NCI-H460 (cell line): ENCODE measurements at places on chromosomes 1 and 21.

GRCh38 chr1:173590557-173590956 lies 12.3 kb downstream of the SLC9C2 start:
- DNase-seq = peak; percentile 56

GRCh38 chr1:22708777-22709176 lies 1.9 kb upstream of the EPHB2 start:
- no peak for DNase-seq

GRCh38 chr1:218785928-218786327 lies 387.8 kb upstream of the LYPLAL1 start:
- no peak for DNase-seq

- no peak for DNase-seq
Observed at GRCh38 chr1:201253906-201254624, 29.2 kb upstream of the PKP1 start.

- DNase-seq = no peak
Observed at GRCh38 chr1:43255438-43256210, 14.2 kb upstream of the TMEM125 start.

GRCh38 chr1:22543679-22544078 lies 19.6 kb upstream of the EPHA8 start:
- no peak for DNase-seq

DNA sequence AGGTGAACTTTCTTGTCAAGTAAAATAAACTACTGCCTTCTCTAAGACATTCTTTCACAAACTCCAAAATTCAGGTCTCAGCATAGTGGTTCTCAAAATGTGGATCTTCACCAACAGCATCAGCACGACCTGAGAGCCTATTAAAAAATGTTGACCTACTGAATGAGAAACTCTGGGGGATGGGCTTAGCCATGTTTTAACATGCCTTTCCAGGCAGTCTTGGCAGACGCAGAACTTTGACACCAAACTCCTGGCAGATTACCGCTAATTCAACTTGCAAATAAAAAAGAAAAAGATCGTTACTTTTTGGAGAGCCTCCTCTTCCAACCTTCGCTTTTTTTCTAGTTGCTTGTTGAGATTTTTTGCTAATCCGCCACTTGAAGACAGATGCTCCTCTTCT lies 35.1 kb downstream of the ARHGAP29 start:
- no peak for DNase-seq

DNA sequence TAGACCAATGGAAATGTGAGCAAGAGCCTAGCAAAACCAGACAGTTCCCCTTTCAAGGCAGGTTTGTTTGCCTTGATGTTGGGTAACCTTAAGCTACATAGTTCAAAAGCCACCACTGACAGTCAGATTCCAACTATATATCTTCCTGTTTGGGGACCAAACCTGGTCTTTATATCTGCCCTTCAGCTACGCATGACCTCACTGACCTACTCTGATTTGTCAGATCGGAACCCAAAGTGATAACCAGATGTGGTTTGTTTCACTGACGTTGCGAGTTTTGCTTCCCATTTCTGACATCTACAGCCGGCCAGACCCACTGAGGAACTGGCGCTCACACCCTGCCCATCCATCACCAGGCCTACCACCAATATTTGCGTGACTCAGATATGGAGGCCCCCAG lies 361.1 kb upstream of the CHRM3 start:
- no peak for DNase-seq

GRCh38 chr1:103616362-103616761 lies 865 bp upstream of the AMY2A start:
- no peak for DNase-seq

GRCh38 chr1:113389359-113389952 lies 859 bp upstream of the MAGI3 start:
- DNase-seq = no peak

DNA sequence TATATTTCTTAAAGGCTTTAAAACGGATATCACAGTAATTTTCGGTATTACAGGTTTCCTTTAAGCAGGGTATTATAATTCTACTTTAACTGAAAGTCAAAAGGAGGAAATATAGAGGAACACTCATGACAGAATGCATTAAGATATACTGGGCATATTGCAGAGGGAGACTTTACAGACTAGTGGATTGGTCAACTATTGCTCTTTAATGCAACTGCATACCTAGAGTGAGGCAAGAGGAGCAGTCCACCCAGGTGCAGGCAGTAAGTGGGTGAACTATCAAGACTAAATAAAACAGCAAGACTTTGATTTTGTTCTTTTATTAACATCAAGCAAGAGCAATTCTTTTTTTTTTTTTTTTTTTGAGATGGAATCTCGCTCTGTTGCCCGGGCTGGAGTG lies 10.5 kb downstream of the SCAF4 start:
- DNase-seq = no peak

- no peak for DNase-seq
Observed at GRCh38 chr1:36471830-36472641, 7.9 kb upstream of the MRPS15 start.

GRCh38 chr1:67439277-67440029 lies 9.3 kb upstream of the SERBP1 start:
- no peak for DNase-seq

- DNase-seq = peak; percentile 81
Observed at GRCh38 chr1:7975212-7975865, 13.8 kb downstream of the PARK7 start.

DNA sequence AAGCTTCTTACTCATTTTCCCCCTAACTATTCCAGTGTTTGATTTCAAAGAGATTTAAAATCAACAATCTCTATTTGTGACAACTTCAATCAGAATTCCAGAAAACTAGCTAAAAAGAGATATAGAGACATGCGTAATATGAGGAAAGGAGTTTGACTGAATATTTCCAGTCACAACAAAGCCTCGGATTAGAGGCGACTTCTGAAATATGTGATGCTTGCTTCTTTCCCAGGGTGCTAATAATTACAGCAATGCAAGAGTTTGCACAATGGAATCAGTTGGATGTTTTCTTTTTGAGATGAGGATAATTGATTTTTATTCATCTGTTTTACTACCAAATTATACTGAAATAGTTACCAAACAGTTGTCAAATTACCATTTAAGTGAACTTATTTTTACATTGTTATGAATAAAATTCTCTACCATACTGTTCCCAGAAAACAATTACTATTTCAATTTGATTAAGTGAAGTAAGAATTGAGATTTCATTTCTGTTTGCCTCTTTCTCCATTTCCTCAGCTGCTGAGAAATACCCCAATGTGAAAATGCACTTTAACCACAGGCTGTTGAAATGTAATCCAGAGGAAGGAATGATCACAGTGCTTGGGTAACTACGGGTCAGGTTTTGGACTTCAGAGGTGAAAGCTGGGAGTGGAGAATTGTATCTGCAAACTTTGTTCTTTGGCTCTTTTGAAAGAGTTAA lies 28.1 kb downstream of the KMO start:
- no peak for DNase-seq

GRCh38 chr1:228358039-228358763 lies 48.4 kb downstream of the TRIM11 start:
- DNase-seq = no peak

DNA sequence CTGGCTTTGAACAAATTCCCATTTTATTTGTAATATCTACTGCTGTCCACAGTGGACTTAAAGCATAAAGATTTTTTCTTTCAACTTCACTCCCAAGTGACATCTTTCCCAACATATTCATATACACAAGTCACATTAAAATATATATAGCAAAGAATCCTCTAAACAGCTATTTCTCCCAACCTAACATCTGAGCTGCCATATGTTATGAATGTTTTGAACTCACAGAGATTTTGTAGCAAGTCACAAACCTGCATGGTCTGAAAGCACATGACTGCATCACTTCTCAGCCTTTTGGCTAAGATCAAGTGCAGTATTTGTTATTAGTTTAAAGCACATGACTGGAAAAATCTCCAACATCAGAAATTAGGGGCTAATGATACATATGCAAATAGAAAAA lies 7.7 kb upstream of the HFM1 start:
- no peak for DNase-seq

DNA sequence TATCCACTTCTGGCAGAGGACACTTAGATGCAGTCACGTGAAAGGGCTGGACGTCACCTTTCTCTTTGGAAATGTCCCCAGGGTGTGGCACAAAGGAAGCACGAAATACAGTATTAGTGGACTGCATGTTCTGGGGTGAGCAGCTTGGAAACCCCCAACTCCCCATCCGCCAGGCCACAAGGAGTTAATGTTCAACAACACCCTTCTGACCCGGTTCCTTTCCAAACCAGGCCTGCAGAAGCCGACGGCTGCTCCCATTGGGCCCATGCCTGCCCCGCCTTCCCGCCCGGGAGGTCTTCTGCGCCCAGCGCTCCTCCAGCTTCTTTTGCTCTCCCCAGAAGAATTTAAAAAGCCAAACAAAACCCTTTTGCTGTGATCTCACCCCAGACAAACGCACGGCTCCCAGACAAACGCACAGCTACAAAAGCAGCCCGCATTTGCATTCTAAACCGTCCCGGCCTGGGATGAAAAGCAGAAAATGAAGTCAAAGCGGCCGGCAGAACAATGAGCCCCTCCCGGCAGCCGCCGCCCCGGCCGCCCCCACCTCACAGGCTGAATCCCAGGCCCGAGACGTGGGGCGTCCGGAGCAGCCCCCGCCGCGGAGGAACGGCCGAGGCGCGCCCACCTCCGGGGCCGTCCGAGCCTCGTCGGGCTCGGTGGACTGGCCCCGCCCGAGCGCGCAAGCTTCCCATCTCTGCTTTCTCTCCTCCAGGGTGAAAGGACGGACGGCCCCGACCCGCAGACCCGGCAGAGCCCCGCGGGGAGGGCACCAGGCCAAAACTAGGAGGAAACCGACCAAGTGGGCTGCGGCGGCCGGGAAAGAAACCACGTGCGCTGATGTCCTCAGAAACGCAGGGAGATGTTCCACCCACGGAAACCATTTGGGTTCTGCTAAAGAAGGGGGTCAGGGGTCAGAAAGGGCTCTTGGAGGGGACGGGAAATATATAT lies 101.9 kb downstream of the PLPP3 start:
- DNase-seq = no peak

GRCh38 chr1:30863858-30864604 lies 44.5 kb downstream of the SDC3 start:
- DNase-seq = no peak

GRCh38 chr1:234643111-234643849 lies 33.3 kb upstream of the IRF2BP2 start:
- no peak for DNase-seq

DNA sequence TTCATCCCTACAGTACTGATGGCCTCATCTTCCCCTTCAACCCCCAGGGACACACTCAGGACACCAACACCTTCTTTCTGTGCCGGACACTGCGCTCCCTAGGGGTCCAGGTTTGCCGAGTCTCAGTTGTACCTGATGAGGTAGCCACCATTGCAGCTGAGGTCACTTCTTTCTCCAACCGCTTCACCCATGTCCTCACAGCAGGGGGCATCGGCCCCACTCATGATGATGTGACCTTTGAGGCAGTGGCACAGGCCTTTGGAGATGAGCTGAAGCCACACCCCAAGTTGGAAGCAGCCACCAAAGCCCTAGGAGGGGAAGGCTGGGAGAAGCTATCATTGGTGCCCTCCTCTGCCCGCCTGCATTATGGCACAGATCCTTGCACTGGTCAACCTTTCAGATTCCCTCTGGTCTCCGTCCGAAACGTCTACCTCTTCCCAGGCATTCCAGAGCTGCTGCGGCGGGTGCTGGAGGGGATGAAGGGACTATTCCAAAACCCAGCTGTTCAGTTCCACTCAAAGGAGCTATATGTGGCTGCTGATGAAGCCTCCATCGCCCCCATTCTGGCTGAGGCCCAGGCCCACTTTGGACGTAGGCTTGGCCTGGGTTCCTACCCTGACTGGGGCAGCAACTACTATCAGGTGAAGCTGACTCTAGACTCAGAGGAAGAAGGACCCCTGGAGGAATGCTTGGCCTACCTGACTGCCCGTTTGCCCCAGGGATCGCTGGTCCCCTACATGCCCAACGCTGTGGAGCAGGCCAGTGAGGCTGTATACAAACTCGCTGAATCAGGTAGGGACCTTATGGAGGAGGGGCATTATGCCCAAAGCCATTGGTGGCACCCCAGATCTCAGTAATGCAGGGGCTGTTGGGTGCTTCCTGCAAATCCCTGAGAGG lies 5.1 kb upstream of the LENEP start:
- DNase-seq = no peak

DNA sequence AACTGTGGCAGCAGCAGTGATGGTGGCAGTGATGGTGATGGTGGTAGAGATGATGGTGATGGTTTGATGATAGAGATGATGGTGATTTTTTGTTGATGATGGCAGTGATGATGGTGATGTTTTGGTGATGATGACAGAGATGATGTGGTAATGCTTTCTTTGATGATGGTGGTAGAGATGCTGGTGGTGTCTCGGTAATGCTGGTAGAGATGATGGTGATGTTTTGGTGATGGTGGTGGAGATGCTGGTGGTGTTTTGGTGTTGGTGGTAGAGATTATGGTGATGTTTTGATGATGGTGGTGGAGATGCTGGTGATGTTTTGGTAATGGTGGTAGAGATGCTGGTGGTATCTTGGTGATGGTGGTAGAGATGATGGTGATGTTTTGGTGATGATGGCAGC lies 131.6 kb downstream of the NAV1 start:
- DNase-seq = no peak

DNA sequence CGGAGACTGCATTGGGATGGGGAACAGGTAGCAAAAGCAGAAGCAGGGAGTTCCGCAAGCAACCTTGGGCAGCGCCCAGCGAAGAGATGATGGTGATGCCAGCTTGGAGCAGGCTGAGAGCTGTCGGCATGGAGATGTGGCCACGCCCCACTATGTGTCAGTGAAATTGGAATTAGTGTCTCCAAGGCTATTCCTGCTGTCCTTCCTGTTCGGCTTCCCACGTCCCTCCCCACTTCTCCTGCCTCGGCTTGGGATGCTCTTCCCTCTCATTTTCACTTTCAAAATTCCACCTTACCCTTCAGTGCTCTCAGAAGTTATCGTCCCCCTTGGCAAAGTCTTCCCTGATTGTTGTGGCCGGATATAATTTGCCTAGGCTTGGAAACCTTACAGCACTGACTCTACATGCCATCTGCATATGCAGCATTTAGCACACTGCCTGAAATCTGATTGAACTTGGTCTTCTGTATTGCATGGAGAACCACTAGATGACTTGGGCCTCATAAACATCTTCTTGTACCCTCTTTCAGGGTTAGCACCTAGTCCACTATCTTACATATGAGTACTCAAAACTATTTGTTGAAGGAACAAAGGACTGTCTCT lies 270.7 kb upstream of the RUNX1 start:
- no peak for DNase-seq
